WTC11 (cell line): ENCODE measurements at places on chromosomes 1 and 21. TPM values are rescaled to one million over a fixed set of nuclear protein-coding genes. Genes with fewer than 3 reads are reported as not detected.

Gene ALPL
- total RNA-seq = 140 to 148 TPM (median 148 TPM) in 3 replicates

Gene PDE4B
- 4.4 to 8.0 TPM (median 4.5 TPM) in 3 replicates for total RNA-seq

Gene NPPA
- not detected in 3 replicates for total RNA-seq

Gene TDRD5
- 0.66 to 1.1 TPM (median 0.85 TPM) in 3 replicates for total RNA-seq

Gene DCST2
- total RNA-seq = 0.83 to 1.8 TPM (median 1.6 TPM) in 3 replicates

Gene SH3BGRL3
- 70.8 to 92.9 TPM (median 92.3 TPM) in 3 replicates for total RNA-seq

Gene TMEM82
- 0.48 to 1.4 TPM (median 0.94 TPM) in 3 replicates for total RNA-seq

Gene LRRC38
- total RNA-seq = 0.15 to 0.25 TPM (median 0.16 TPM) in 3 replicates

Gene C1orf185
- total RNA-seq = not detected in 3 replicates

Gene VAV3
- 7.7 to 10.0 TPM (median 8.3 TPM) in 3 replicates for total RNA-seq

Gene LIN9
- 10.4 to 15.7 TPM (median 10.7 TPM) in 3 replicates for total RNA-seq

Gene PROX1
- 3.0 to 3.8 TPM (median 3.3 TPM) in 3 replicates for total RNA-seq

Gene B3GALT5
- 25.8 to 33.3 TPM (median 32.4 TPM) in 3 replicates for total RNA-seq

Gene OR2AK2
- not detected in 3 replicates for total RNA-seq

Gene ELAPOR1
- total RNA-seq = 1.1 to 1.5 TPM (median 1.3 TPM) in 3 replicates

Gene REN
- not detected in 3 replicates for total RNA-seq

Gene OR1C1
- total RNA-seq = not detected in 3 replicates

Gene HAPLN2
- total RNA-seq = 1.1 to 1.3 TPM (median 1.2 TPM) in 3 replicates

Gene ZBTB7B
- 29.8 to 32.1 TPM (median 31.5 TPM) in 3 replicates for total RNA-seq

Gene KISS1
- 0.35 to 1.2 TPM (median 0.66 TPM) in 3 replicates for total RNA-seq

Gene CAMSAP2
- total RNA-seq = 18.1 to 20.7 TPM (median 19.0 TPM) in 3 replicates

Gene ILDR2
- 0.89 to 1.8 TPM (median 1.6 TPM) in 3 replicates for total RNA-seq

Gene IFI44
- total RNA-seq = 0.15 TPM in 1 of 3 replicates, not detected in the others

Gene CR1
- total RNA-seq = 0.13 to 0.34 TPM (median 0.30 TPM) in 3 replicates

Gene PIK3R3
- 9.0 to 12.3 TPM (median 10.9 TPM) in 3 replicates for total RNA-seq

Gene ADAMTS5
- total RNA-seq = 0.57 to 1.6 TPM (median 0.64 TPM) in 3 replicates

Gene S100A9
- 0.33 to 0.37 TPM in 2 of 3 replicates, not detected in the other for total RNA-seq

Gene KRTAP21-2
- not detected in 3 replicates for total RNA-seq

Gene KCNJ6
- 0.23 to 0.35 TPM (median 0.34 TPM) in 3 replicates for total RNA-seq

Gene VAMP3
- total RNA-seq = 34.7 to 50.2 TPM (median 40.2 TPM) in 3 replicates

Gene OR2L13
- total RNA-seq = not detected in 3 replicates

Gene RASAL2
- total RNA-seq = 25.7 to 29.5 TPM (median 27.5 TPM) in 3 replicates

Gene GABRD
- total RNA-seq = 1.7 to 2.0 TPM (median 1.8 TPM) in 3 replicates

Gene HAO2
- total RNA-seq = 0.53 to 1.0 TPM (median 0.80 TPM) in 3 replicates

Gene KCND3
- total RNA-seq = 0.18 to 0.35 TPM (median 0.18 TPM) in 3 replicates

Gene TPM3
- 496 to 614 TPM (median 504 TPM) in 3 replicates for total RNA-seq

Gene HSPB7
- total RNA-seq = 0.11 to 0.23 TPM (median 0.21 TPM) in 3 replicates

Gene RIPK4
- 13.7 to 20.1 TPM (median 14.0 TPM) in 3 replicates for total RNA-seq

Gene SLAMF9
- not detected in 3 replicates for total RNA-seq

Gene KLHL12
- total RNA-seq = 29.6 to 35.5 TPM (median 34.6 TPM) in 3 replicates

Gene VWA5B1
- total RNA-seq = 1.1 to 1.5 TPM (median 1.4 TPM) in 3 replicates

Gene PLA2G2C
- not detected in 3 replicates for total RNA-seq

Gene CLEC20A
- total RNA-seq = not detected in 3 replicates

Gene ZBED6
- 12.1 to 13.4 TPM (median 12.5 TPM) in 3 replicates for total RNA-seq

Gene CYP2J2
- 0.46 to 0.96 TPM (median 0.92 TPM) in 3 replicates for total RNA-seq

Gene SLC35F3
- total RNA-seq = 0.85 to 1.2 TPM (median 0.94 TPM) in 3 replicates

Gene OPRD1
- 2.2 to 3.1 TPM (median 2.5 TPM) in 3 replicates for total RNA-seq

Gene C8B
- 0.30 to 0.46 TPM in 2 of 3 replicates, not detected in the other for total RNA-seq

Gene OLFML3
- total RNA-seq = 65.8 to 91.1 TPM (median 90.4 TPM) in 3 replicates

Gene CD247
- 1.0 to 1.8 TPM (median 1.8 TPM) in 3 replicates for total RNA-seq

Gene CD52
- total RNA-seq = 2.8 to 3.7 TPM (median 3.4 TPM) in 3 replicates

Gene DPT
- total RNA-seq = 0.11 TPM in 1 of 3 replicates, not detected in the others

Gene IL20
- not detected in 3 replicates for total RNA-seq

Gene GPR161
- 11.0 to 11.6 TPM (median 11.2 TPM) in 3 replicates for total RNA-seq

Gene AMY1B
- total RNA-seq = not detected in 3 replicates

Gene NEK7
- 10.3 to 13.3 TPM (median 11.3 TPM) in 3 replicates for total RNA-seq

Gene OLIG2
- 0.60 to 0.79 TPM (median 0.71 TPM) in 3 replicates for total RNA-seq
